ENCODE measurements at places on chromosomes 11 and 22.
A peak's percentile ranks its signal among the peaks of the same experiment; 100 is the strongest.

GRCh38 chr11:2313051-2313951, 11.5 kb downstream of the TSPAN32 start:
- DNase-seq: no peak

DNA sequence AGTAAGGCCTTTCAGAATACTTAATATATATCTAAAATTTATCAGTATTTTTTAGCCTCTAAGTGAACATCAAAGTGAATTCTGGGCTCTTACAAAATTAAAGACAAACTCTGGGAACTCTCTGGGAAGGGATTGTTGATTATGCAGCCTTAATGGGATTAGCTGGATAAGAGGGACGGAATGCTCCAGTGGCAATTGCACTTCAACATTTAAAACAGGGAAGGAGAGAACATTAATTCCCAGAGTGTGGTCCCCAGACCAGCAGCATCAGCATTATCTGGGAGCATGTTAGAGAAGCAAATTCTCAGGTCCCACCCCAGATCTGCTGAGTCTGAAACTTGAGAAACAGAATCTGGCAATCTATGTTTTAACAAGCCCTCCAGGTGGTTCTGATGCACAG, 46.5 kb downstream of the POLD3 start:
- no peak for DNase-seq

DNA sequence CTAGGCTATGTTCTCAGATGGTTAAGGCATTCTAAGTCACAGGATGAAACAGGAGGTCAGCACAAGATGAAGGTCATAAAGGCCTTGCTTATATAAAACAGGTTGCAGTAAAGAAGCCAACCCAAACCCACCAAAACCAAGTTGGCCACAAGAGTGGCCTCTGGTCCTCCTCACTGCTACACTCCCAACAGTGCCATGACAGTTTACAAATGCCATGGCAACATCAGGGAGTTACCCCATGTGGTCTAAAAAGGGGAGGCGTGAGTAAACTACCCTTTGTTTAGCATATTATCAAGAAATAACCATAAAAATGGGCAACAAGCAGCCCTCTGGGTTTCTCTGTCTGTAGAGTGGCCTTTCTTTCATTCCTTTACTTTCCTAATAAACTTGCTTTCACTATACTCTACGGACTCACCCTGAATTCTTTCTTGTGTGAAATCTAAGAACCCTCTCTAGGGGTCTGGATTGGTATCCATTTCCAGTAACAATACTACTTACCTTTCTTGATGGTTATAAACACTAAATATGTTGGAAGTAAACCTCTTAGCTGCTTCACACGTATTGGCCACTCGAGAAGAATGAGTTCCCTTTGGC, 1237.9 kb downstream of the FAM181B start:
- DNase-seq: no peak

DNA sequence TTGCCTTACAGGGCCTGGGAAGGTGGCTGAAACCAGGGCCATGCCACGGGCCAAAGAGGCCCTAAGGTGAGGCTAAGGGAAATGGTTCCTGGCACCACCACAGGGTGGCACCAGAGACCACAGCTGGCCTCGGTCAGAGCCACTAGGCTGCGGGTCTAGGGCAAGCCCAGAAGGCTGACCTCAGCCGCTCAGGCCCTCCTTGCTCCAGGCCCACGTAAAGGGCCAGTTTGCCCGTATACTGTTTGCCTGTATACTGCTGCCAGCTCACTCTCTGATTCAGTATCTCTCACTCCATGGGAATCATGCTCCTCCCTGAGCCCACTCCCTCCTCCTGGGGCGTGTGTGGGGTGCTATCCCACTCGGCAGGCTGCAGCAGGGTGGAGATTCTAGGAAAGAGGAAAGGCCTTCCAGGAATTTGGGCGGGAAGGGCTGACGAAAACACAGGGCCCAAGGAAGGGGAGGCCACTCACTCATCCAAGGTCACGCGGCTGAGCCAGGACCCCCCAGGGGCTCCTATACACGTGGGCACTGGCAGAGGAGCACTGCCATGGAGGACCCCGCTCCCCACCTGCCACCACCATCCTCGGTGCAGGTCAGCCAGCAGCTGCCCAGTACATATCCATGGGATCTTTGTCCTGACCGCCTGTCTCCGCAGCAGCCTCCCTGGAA, 62.4 kb downstream of the NECTIN1 start:
- peak; percentile 66 for DNase-seq

GRCh38 chr11:3090096-3090901, 33.1 kb upstream of the CARS1 start:
- DNase-seq: no peak

DNA sequence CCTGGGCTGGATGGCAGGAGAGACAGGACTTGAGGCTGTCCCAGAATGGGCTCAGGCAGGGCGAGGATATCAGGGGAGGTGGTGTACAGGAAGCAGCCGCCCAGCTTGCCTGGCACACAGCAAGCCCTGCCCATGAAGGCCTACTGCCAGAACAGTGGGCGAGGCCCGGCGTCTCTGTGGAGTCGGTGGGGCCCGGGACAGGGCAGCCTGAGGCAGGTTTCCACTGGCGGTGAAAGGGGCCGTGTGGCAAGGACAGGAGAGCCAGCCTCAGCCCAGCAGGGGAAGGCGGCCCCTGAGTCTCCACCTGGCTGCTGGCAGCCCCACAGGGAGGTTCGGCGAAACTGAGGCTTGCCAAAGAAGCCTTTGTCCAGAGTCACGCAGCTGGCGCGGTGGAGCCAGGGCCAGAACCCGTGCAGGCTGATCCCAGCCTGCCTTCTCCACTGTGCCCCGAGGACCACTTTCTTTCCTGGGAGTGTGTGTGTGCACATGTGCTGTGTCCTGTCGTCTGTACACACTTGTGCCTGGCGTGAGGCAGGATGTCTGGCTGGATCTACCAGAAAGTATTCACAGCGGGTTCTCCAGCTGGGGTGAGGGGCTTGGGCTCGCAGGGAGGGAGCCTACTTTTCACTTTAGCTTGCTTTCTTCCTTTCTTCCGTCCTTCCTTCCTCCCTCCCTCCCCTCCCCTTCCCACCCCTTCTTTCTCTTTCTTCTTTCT, 1.2 kb downstream of the TSPO start:
- DNase-seq: peak; percentile 38

DNA sequence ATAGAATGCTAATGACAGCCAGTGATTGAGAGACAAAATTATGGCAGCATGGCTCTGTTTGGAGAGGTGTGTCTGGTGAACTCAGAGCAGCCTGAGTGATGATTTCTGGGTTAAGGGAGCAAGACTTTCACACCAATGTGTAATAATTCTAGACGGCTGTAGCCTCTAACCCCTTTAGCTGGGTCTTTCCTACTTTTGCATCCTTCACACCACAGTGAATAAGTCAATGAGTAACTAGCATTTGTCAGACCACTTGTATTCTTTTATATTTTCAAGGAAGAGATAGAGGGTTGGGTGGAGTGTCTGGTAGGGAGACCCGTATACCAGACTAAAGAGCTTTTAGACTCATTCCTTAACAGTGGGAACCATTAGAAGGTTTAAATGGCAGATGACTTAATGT, 50.4 kb downstream of the ATXN10 start:
- DNase-seq: no peak

- peak; percentile 54 for DNase-seq
These were observed 17.2 kb downstream of the DLAT start for GRCh38 chr11:112042161-112042960.

GRCh38 chr11:126407101-126407521, 51.6 kb downstream of the ST3GAL4 start:
- no peak for DNase-seq

DNA sequence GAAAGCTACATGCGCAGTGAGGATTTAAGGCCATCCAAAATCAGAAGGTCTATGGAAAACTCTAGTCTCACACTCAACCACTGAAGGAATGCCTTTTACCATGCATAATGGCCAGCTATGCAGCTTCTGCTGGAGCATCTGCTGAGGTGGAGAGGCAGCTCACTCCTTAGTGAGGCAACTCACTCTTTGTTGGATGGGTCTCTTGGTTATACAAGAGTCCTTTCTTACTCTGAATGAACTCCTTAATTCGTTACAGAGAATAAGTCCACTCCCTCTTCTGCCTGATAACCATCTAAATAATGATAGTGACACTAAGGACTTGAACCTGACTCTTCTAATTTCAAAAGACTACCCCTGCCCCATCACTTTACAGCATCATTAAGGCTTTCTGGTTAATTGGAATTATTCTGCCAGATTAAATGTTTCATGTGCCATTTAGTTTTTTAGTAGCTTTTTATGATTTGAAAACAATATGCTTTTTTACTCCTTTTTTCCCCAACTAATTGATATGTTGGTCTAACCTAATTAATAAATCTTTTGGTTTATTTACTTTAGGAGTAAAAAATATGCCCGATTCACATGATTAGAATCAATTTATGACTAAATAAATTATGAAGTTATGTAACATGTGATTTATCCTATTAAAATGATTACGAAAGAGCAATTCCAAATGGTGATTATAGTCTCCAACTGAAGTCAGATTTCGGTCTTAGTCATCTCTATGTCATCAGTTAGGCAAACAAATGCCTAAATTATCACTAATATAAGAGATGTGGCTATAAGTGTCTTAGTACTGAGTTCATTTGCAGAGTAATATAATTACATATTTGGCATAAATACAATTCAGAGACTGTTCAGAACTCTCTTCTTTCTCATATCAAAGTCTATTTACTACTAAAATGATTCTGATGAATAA, 286.7 kb upstream of the CCDC90B start:
- no peak for DNase-seq

DNA sequence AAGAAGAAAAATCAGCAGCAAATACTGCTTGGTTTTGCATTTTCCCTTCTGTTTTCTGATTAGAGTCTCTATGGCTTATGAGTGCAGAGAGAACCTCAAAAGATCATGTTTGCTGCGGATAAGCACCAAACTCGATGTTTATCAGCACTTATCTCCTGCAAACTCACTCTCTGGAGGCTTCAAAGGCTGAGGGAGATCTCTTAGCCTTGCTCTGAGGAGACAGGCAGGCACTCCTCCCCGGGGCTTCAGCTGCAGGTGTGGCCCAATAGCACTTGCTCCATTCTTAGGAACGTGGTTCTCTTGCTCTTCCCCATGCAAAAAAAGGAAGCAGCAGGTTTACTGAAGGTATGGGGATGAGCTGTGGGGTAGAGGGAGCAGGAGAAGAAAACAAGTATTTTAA, 45.1 kb downstream of the FLI1 start:
- no peak for DNase-seq

DNA sequence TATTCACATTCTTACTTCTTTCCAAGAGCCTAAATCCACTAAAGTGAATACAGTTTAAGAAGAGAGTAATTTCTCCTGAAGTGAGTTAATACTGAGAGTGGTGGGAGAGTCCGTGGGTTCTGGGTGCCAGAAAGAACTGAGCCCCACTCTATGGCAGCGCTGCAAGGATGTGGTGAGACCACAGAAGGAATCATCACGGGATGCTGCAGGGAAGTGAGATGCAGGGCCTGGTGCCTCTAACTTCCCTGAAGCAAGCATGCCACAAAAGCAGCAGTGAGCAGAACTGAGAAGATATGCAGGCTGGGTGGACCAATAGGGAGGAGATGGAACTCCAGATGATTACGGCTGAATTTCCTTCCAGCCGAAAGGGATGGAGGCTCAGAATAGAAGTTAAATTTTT, 5.0 kb upstream of the MMP12 start:
- DNase-seq: no peak

GRCh38 chr22:37982151-37982785, 2.1 kb downstream of the SOX10 start:
- no peak for DNase-seq

GRCh38 chr22:26466196-26466595, 17.4 kb downstream of the HPS4 start:
- no peak for DNase-seq

DNA sequence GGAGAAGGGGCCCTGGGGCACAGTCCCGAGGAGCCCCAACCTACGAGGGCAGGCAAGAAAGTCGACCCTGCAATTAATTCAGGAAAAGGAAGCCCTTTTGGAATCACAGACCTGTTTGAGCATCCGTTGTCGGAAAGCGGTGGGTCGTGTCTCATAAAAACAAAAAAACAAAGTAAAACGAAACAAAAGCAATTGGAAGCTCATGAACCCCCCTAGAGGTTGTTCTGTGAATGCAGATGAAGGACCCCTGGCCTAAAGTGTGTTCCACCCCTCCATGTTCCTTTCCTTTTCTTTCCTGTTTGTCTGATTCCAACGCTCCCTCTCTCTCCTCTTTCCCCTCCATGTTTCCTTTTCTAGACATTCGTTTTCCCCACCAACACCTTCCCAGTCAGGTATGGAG, 203.7 kb downstream of the GRIK4 start:
- peak; percentile 7 for DNase-seq

GRCh38 chr22:46512039-46512370, 25.4 kb downstream of the CELSR1 start:
- no peak for DNase-seq

DNA sequence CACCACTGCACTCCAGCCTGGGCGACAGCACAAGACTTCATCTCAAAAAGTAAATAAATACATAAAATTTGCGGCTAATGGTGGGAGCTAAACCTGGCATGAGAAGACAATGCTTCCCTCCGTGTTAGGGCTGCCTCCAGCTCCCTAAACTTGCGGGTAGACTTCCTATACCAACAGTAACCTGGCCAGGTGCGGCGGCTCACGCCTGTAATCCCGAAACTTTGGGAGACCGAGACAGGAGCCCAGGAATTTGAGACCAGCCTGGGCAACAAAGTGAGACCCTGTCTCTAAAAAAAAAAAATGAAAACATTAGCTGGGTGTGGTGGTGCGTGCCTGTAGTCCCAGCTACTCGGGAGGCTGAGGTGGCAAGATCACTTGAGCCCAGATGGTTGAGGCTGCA, 25.3 kb downstream of the SLC25A18 start:
- no peak for DNase-seq

DNA sequence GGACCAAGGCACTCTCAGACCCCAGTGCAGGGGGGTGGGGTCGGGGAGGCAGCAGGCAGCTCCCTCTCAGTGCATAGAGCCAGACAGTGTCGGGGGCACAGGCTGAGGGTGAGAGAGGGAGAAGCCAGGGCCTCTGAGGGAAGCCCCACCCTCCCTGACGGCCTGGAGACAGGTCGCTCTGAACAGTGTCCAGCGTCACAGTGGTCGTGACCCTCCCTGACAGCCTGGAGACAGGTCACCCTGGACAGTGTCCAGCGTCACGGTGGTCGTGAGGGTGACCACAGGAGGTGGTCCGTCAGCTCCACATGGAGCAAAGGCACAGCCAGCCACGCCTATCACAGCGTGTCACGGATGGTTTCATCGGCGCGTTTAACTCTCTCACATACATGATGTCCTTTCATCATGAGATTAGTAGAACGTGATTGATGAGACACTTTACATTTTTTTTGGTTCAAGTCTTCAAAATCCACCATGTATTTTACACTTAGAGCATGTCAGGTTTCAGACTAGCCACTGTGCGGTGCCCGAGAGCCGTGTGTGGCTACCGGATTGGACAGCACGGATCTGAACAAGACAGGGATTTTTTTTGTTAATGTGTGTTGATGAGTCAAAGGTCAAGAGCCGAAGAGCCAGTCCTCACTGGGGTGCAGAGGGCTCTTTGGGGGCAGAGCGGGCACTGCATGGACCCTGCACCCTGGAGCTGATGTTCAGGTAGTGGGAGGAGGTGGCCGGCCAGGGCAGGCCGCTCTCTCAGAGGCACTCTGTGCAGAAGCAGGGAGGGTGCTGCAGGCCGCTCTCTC, 23.9 kb upstream of the PANX2 start:
- DNase-seq: no peak

- DNase-seq: peak; percentile 60
These were observed 5.4 kb downstream of the TBC1D10C start for GRCh38 chr11:67409261-67409666.
